ENCODE measurements at places on chromosomes 12 and 14.

DNA sequence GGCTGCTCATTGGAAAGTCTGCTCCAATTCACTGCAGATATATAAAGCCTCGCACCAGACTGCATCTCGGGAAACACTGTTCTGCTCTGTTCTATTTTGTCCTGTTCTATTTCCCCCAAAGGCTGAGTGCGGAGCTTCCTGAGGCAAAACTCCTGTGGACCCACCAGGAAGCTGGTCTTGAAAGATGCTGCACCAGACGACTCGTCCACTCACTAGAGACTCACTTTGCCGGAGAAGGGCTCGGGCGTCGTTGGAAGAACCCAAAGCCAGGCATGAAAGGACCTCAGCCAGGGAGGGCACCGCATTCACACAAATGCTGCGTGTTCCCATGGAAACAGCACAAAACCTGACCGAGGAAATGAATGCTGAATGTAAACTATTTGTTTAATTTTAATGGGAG lies 331.2 kb upstream of the SFSWAP start:
- no peak for DNase-seq

- DNase-seq: no peak
Observed at GRCh38 chr12:40551466-40551865, 140.8 kb upstream of the CNTN1 start.

DNA sequence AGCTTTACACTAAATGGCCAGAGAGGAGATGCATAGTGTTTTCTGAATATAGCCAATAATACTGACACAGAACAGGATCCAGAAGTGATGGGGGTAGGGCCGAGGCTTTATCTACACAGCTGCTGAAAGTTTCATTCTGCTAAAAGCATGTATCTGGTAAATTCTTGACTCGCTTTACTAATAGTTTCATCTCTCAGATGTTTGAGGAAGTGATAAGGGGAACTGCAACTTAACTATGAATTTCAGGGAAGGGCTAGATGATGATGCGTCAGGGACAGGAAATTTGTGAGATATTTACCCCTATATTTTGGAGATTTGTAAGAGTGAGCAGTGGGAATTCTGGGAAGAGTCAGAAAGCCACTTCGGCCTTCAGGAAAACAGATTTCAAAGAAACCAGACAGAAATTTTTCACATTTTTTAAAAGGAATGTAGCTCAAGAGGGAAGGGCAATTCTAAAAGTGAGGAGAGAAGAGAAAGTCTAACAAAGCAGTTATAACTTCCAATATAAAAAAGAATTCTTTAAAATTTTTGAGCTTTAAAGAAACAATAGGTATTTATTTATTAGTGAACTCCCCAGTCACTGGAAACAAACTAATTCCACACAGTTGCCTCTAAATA lies 243.1 kb downstream of the BCAT1 start:
- no peak for DNase-seq

DNA sequence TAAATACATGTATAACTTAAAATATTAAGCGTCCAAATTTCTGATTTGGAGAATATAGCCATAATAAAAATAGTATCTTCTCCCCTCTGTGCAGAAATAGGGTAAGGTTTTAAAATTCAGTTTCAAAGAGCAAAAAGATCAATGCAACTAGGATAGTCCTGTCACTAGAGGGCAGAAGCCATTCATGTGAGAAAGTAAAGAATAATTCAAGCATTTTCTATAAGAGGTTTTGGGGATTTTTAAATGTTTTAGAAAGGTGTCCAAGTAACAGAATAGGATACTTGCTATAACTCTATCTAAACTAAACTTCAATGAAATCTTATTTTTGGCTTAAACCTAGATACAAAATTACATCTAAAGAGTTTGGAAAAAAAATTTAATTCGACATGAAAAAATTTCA lies 50.3 kb downstream of the ADAMTS20 start:
- no peak for DNase-seq

- DNase-seq: no peak
Observed at GRCh38 chr14:101865288-101865687, 99.1 kb upstream of the DYNC1H1 start.

All from GDM1 (cell line).